Dorsolateral prefrontal cortex (tissue), 122 donors: ENCODE measurements at places on chromosomes 7 and 10.

GRCh38 chr7:143049362-143049761, 2.8 kb upstream of the OR6V1 start:
- DNase-seq, result no peak

DNA sequence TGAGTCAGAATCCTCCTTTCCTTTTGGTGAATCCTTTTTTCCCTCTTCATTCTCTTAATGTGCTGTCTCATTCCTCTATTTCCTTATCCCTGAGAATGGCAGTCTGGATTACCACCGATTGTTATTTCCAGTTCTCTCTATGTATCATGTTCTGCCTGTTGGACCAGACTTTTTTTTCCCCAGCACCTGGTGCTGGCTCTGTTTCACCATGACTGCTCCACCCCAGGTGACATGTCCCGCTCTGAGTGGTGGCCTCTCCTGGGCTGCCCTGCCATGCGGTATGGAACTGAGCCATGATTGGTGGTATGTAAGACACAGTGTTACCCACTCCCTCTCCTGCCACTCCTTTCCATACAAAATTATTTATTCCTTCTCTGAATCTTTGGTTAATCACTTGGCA, 399.9 kb downstream of the GATA3 start:
- DNase-seq, result no peak

DNA sequence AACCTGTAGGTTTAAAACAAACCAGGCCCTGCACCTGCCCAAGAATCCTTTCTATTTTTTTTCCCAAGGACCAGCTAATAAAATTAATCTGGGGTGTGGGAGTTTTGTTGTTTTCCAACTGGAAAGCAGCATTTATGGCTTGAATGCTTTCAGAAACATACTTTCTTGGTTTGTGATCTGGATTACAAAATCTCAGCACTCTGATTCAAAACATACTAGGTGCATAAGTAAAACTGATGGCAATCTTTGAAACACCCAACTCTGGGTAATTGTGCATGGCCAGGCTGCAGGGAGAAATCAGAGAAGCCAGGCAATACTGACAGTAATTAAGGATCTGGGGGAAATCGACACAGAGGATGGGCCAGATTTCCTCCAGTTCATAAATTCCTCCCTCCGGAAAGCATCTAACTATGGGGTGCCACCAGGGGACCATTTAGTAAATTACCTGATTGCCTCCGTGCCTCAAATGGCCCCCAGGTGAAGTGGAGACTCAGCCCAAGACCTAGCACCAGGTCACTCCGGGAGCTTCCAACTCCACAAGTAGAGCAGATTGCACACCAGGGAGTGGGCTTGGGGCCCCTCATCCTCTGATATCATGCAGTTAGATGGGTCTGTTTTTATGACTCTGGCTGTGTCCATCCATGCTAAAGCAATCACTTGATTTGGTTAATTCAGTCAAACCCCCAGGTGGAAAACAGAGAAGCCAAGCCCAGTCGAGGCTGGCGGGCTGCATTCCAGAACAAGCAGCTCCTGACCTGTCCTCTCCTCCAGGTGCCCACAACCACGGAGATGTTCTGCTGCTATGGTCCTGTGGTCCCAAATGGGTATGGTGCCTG, 15.2 kb upstream of the C10orf53 start:
- no peak for DNase-seq

GRCh38 chr7:24705461-24705954, 51.8 kb downstream of the GSDME start:
- DNase-seq, result no peak

- DNase-seq, result no peak
Observed at GRCh38 chr10:71613877-71614276, 105.7 kb downstream of the C10orf105 start.

DNA sequence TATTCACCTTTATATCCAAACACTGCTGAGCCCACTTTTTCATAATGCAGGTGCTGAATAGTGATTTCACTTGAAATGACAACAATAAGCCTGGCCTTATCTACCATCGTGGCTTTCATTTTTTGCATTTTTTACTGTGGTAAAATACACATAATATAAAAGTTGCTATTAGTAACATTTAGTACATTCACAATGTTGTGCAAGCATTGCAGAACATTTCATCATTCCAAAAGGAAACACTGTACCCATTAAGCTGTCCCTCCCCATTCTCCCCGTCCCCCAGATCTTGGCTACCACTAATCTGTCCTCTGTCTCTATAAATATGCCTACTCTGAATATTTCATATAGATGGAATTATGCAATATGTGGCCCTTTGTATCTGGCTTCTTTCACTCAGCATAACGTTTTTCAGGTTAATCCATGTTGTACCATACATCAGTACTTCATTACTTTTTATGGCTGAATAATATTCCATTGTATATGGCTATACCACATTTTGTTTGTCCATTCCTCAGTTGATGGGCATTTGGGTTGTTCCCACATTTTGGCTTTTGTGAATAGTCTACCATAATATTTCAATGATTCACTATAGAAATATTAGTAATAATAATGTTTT, 68.5 kb upstream of the ARID5B start:
- DNase-seq, result no peak

- DNase-seq, result peak; percentile 56
Observed at GRCh38 chr7:82443036-82443546, 486 bp downstream of the CACNA2D1 start.

DNA sequence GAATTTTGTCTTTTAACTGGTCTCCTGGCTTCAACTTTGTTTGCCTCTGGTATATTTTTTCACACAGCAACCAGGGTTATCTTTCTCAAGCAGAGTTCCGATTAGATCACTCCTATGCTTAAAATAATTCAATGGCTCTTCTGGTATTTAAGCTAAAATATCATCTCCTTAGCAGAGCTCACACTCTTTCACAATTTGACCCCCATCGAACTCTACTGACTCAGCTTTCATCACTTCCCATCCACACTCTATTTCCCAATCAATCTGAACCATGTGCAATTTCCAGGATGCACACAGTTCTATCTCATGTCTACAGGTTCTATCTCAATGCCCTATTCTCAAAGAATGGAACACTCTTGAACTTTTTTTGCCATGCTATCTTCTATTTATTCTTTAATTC, 809.5 kb downstream of the GRID1 start:
- DNase-seq, result no peak

DNA sequence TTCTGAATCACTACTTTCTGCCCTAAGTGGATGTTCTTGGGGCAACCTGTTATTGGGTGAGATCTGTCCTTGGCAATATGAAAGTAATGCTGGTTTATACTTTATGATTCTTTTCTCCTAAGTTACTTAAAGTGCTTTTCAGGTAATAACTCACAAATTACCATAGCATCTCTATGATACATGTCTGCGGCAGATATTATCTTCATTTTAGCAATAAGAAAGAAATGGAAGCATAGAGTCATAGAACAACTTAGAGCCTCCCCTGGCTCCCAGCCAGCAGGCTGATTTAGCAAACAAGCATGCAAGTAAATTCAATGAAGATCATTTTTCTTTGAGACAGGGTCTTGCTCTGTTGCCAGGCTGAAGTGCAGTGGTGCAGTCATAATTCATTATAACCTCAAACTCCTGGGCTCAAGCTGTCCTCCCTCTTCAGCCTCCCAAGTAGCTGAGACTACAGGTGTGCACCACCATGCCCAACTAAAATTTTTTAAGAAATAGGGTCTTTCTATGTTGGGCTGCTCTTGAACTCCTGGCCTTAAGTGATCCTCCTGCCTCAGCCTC, 38.1 kb upstream of the GRM8 start:
- DNase-seq, result no peak

DNA sequence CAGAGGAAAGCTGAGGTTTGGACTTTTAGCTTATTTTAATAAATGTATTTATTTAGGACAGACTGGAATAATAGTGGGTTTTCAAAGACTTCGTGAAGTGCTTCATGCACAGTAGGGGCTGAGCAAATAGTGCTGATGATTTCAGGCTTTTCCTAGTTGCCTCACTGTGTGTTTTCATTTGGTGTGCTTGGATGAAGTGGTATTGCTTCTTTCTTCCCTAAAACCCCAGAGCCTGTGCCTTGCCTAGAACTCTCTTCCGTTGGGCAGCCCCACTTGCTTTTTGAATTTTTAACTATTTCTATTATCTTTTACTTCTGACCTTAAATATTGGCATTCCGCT, 49.6 kb downstream of the ARID5B start:
- no peak for DNase-seq

- no peak for DNase-seq
Observed at GRCh38 chr7:44408596-44408995, 81.9 kb downstream of the NUDCD3 start.

DNA sequence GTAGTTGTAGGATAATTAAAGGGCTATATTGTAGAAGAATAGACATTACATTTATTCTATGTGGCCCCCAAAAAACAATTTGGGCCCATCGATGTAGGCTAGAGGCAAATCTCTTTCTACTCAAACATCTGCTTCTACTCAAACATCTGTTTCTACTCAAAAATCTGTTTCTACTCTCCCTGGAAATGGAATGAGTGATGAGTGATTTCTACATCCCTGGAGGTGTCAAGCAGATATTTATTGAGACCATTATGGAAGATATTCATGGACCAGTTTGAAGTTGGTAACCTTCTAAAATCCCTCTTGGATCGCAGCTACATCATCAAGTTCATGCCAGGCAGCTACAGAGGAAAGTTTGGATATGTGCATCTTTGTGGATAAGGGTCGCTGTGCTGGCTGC, 5.1 kb upstream of the PLPP4 start:
- no peak for DNase-seq

GRCh38 chr10:129417870-129418269, 49.2 kb upstream of the MGMT start:
- no peak for DNase-seq

DNA sequence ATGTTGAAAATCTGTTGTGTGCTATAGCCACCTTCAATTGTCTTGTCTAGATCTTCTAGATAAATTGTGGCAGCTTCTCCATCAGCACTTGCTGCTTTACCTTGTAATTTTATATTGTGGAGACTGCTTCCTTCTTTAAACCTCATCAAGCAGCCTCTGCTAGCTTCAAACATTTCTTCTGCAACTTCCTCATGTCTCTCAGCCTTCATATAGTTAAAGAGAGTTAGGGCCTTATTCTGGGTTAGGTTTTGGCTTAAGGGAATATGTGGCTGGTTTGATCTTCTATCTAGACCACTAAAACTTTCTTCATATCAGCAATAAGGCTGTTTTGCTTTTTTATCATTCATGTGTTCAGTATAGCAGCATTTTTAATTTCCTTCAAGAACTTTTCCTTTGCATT, 128.2 kb downstream of the ADAM22 start:
- DNase-seq, result no peak

GRCh38 chr10:73774637-73775036, 7.2 kb upstream of the CHCHD1 start:
- DNase-seq, result no peak

- DNase-seq, result no peak
Observed at GRCh38 chr10:120970595-120971529, 119.7 kb downstream of the WDR11 start.

DNA sequence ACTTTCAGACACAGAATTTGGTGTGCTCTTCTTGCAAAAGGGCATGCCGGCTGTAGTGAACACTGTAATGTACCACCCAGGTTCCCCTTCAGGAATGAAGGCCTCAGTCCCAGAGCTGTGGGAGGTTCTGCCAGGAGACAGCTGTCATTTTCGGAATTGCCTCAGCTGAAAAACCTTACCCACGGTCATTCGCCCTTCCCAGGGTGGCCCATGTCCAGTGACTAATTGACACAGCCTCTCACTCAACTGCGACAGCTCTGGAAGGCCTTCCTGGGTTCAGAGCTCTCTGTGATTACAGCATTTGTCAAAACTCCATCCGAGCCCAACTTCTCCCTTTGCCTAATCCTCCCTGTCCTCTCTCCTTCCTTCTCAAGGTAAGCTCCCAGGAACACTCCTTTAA, 43.7 kb upstream of the WAC start:
- no peak for DNase-seq

GRCh38 chr7:518630-519483, 789 bp downstream of the PDGFA start:
- peak; percentile 86 for DNase-seq

GRCh38 chr7:38585572-38586354, 45.4 kb downstream of the AMPH start:
- DNase-seq, result no peak

DNA sequence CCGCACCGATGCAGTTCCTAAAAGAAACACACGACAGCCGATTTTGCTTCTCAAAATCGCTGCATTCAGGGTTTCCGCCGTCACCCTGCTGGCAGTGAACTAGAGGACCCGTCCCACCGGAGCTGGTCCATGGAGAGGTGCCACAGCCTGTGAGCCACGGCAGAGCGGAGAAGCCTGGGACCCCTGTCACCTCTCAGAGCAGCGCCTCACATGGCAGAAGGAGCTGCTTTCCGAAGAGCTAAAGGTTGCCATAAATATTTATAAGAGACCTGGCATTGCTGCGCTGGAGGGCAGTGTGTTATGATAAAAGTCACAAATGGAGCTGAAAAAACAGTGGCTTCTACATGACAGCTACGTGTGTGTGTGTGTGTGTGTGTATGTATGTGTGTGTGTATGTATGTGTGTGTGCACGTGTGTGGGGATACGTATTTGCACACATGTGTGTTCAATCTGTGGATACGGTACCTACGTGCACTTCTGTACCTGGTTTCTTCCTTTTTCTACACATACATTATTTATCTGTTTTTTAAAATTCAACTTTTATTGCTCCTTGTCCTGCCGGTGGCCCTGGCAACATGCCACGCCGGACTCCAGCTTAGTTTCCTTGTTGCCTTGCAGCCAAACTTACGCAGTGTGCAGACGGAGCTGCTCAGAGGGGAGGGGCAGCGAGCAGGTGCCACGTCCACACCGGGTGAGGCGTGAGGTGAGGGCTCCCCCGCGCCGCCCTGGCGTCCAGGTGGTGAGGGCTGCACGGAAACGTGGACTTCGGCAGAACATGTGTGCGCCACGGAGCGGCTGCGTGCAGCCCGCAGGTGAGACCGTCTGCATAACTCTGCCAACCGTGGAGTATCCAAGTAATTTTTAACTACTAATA, 115.2 kb upstream of the PITRM1 start:
- no peak for DNase-seq

GRCh38 chr7:76089865-76090475, 42.1 kb downstream of the MDH2 start:
- DNase-seq, result no peak

DNA sequence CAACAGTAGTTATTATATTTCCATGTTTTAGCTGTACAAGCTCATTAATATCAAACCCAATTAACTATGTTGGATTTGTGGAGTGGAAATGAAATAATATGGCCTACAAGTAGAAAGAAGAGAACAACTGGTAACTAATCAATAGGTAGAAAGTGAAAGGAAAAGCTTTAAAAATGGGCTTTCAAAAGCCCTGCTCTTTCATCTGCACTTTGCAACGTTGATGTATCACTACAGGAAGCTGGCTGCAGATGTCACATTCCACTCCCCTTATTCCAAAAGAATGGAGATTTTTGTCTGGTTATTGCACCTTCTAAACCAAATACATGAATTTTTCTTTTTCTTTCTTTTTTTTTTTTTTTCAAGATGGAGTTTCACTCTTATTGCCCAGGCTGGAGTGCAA, 11.7 kb upstream of the MKI67 start:
- no peak for DNase-seq
